Stimulated activated CD8-positive, alpha-beta memory T cell treated with anti-CD3 and anti-CD28 coated beads, Interleukin-7, amount 100 ng/mL, for 48 hours (primary cell): ENCODE measurements at places on chromosomes 6 and 20.

GRCh38 chr6:131555992-131556391 is 17.0 kb upstream of the ARG1 start:
- no peak for DNase-seq

- no peak for DNase-seq
These were observed 870 bp downstream of the PAK5 start for GRCh38 chr20:9838035-9838377.

- DNase-seq, result no peak
These were observed 53.9 kb downstream of the PREX1 start for GRCh38 chr20:48773837-48774418.

DNA sequence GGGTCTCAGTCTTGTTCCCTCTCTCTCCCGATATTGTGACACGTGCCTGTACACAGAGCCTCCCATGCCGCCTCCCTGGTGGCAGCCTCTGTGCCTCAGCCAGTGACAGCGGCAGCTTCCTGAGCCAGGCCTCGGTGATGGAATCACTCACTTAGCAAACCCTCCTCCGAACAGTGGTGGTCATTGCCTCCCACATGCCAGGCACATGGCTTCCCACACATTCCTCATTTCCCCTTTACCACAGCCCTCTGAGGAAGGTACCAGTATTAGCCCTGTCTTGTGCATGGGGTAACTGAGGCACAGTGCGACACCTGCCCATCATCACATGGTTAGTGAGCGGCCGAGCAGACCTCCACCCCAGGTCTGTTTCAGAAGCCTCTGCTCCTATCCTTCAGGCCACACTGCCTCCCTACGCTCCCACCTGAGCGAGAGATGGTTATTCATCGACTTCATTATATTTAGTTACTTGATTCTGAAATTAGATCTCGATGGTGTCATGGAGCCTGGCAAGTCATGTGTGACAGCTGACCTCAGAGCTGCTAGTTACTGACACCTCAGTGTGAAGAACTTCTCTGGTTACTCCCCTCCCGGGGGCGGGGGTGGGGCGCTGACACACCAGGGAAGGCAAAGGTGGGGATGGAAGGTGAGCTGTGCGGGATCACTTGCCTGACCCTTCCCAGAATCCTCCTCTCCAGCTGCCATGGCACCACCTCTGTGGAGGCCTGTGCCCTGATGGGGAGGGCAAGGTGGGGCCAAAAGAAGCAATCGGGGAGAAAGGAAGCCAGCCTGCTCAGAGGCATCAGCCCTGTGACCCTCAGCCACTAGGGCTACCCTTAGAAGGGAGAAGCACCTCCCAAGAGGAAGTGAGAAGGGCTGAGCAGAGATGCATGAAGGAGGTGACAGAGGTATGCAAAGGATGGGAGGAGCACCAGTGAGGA is 17.9 kb downstream of the MDGA1 start:
- DNase-seq, result no peak

GRCh38 chr6:13874191-13874549 is 50.6 kb upstream of the RNF182 start:
- DNase-seq, result no peak

GRCh38 chr20:13770141-13770540 is 14.6 kb downstream of the ESF1 start:
- no peak for DNase-seq

DNA sequence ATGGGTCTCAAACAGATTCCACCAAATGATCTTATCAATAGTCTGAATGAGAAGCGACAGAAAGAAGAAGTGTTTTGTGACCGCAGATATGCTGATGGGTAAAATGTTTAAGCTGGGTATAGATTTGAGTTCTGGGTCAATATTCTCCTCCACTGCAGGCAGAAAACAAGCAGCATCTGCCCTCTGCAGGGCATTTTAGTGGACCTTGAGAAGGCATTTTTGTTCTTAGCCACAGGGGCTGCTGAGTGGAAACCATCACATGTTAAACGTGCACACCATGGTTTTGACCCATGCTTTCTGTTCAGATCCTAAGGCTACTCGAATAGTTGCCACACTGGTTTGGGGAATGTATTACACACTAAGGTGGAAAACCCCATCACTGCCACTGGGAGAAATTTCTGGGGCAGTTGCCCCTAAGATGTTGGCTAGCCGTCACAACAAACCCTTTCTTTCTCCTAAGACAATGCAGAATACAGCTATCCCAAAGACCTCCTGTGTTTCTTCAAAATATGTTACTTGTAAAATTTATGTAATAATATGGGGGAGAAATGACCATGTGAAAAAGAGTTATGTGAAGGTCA is 5.5 kb downstream of the POU3F2 start:
- DNase-seq, result no peak

DNA sequence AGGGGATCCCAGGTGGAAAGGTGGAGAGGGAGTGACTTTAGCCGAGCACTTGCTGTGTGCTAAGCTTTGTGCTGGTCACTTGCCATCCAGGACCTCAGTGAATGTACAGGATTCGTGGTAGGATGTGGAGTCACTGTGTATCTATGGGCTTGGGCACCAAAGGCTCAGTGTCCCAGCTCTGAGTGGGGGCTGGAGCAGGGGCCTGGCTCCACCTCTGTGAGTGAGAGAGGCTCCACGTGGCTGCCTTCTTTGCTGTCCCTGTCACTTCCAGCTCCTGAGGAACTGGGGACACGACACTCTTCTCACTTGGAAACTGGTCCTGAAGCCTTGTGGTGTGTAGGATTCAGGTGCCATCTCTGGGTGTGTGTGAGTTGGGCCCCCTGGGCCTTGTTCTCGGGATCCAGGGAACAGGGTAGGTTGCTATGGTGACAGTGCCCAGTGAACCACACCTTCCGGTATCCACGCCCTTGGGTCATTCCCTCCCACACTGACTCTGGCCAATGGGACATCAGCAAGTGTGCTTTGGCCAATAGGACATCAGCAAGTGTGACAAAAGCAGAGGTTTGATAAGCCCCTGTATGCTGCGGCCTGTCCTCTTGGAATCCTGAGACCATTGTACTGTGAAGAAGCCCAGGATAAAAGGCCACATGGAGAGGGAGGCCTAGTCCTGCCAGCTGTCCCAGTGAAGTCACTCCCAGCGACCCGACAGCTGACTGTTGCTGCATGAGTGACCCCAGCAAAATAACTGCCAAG is 87.7 kb downstream of the CDH22 start:
- DNase-seq, result no peak

DNA sequence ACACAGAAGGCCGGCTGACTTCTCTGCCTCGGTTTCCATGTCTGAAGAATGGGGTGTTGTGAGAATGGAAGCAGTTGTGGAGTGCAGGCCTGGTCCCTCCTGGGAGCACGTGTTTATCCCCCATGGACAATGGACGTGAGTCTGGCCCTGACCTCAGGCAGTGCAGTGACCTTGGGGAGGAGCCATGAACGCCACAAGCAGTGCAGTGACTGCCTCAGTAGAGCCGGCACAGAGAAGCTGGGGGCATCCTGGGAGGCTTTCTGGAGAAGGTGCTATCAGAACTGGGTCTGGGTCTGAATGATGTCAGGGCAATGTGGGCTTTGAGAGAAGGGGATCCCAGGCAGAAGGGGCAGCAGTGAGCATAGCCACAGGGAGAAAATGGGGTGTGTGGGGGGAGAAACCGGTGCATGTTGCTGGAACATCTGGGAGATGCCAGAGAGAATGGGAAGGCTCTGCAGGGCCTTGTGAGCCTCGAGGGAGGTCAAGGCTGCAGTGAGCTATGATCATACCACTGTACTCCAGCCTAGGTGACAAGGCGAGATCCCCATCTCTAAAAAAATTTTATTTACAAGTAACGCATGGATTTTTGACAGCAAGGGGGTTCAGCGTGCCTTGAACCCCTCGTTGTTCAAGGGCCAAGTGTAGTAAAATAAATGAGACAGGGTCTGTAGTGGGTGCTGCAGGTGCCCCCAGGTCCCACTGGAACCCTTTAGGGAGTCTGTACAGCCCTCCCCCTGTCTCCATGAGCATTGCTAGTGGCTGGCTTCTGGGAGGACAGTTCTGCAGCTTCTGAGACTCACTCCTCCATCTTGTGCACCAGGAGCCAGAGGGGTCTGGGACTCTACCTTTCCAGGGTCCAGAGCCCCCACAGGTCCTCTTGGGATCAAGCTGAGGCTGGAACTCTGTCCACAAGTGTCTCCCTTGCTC is 27.0 kb upstream of the ZBP1 start:
- DNase-seq, result no peak

GRCh38 chr6:81515562-81516453 is 236.7 kb downstream of the TENT5A start:
- no peak for DNase-seq

GRCh38 chr20:50578778-50579165 is 68.6 kb downstream of the PTPN1 start:
- DNase-seq, result no peak

GRCh38 chr6:81093051-81093450 is 659.4 kb downstream of the TENT5A start:
- DNase-seq, result no peak

- DNase-seq, result no peak
These were observed 49.1 kb downstream of the DACT2 start for GRCh38 chr6:168270274-168271172.

GRCh38 chr6:127547215-127547614 is 28.1 kb upstream of the MTCL3 start:
- no peak for DNase-seq

GRCh38 chr20:17014217-17014616 is 212.6 kb upstream of the PCSK2 start:
- no peak for DNase-seq

GRCh38 chr6:158764926-158765325 is 54.2 kb downstream of the EZR start:
- DNase-seq, result no peak

DNA sequence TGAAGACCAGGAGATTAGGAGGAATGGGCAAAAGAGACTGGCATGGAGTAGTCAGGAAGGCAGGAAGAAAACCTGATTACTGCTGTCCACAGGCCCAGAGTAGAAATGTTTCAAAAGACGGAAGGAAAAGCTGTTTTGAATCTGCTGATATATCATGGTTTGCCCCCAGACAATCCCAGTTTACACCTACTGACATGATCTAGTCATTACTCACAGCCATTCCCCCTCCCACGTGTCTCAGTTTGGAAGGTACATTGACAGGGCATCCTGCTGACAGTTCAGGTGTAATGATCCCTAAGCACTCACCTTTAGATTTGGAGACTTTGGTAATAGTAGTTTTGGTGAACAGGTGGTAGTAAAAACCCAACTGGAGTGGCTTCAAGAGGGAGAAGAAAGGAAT is 9.8 kb upstream of the TXNDC5 start:
- DNase-seq, result no peak

DNA sequence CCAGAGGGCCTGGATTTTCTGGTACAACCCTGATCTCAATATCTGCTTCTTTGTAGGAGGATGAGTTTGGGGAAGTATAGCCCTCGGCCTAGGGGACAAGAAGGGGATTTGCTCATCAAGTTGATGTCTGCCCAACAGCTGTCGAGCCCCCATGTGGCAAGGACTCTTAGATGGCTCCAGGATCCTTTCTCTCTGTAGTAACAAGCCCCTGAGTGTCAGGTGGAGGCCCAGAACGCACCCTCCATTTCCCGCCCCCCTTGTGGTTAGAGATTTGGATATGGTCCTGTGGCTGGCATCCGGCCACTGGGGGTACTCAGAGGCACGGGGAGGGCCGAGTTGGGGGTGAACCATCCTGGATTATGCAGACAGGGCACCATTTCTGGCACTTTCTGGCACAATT is 50.1 kb downstream of the CTCFL start:
- DNase-seq, result no peak
